ENCODE measurements at places on chromosomes 12 and 14. TPM values are rescaled to one million over a fixed set of nuclear protein-coding genes. Genes with fewer than 3 reads are reported as not detected.

KLHL33 gene
- 3.4 TPM for total RNA-seq

GOLGA5 gene
- total RNA-seq, result 22.1 TPM

DNA sequence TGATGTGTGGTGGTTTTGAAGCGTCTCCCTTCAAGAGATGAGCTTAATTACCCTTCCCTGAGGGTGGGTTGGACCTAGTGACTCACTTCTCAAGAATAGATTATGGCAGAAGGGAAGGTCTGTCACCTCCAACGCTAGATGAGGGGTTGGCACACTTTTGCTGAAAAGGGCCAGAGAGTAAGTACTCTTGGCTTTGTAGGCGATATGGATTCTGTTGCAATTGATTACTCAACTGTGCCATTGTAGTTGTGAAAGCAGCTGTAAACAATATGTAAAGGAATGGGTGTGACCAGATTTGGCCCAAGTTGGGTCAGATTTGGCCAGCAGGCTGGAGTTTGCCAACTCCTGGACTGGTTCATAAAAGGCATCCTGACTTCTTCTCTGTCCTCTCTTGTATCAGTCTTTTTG, 53.3 kb downstream of the SMIM41 start:
- DNase-seq, result no peak

DNA sequence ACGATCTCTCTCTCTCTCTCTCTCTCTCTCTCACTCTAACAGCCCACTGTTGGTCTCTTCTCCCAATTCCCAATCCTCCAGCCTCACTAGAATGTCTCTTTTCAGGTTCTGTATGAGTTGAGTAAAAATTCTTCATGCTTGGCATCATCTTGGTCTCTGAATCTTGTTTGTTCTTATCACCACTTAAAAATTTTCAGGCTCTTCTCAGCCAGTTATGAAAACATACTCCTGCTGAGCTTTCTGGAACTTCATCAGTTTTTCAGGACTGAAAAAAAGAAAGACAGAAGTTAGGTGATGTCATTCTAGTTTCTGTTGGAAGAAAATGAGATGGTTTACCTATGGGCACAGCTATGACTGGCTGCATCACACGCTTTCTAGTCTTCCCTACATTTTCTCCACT, 11.5 kb upstream of the IL22 start:
- no peak for DNase-seq

DNA sequence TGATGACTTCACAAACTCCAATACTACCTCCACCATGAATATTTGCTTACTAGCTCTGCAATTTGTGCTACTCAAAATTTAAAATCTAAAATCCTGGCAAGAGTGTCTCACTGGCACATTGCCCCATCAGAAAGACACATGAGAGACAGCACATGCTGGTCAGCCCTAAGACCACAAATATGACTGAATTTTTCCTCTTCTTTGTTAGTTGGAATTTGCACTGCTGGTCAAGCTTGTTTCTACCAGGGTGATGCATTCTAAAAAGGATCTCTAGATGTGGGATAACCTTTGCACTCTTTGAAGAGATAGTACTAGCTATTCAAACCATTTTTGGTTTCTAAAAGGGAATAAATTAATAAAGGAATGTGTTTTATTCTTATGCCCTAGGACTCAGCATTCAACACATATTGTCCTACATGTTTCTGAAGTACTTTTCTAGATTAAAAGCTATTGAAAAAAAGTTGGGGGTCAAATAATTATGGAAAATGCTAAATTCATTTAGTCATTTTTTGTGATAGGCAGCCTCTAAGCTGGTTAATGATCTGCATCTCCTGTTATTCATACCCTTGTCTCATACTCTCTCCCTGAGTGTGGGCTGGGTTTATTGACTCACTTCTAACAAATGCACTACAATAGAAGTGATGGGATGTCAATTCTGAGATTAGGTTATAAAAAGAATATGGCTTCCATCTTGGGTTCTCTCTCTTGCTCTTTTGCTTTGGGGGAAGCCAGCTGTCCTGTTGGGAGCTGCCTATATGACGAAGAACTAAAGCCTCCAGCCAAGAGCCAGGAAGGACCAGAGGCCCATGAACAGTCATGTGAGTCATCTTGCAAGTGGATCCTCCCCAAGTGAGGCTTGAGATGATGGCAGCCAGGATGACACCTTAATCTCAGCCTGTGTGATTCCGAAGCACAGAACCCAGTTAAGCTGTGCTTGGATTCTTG, 211.5 kb upstream of the CRY1 start:
- no peak for DNase-seq

DNA sequence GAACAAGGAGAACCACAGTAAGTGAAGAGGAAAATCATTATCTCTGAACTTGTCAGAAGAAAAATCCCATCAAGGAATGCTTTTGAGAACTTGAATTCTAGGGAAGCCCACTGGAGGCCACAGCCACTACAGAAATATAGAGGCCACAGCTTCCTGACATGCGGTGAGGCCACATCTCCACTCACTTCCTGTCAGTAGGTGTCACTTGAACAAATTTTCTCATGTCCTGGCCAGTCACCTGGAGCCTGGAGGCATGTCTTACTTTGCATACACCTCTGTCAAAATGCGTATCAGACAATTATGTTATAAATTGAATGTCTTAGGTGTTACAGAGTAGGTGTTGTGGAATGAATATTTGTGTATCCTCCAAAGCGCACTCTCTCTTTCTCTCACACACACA, 370.3 kb downstream of the DAD1 start:
- DNase-seq, result no peak
